ENCODE measurements at places on chromosomes 3 and 15. TPM values are rescaled to one million over a fixed set of nuclear protein-coding genes. Genes with fewer than 3 reads are reported as not detected.

DNA sequence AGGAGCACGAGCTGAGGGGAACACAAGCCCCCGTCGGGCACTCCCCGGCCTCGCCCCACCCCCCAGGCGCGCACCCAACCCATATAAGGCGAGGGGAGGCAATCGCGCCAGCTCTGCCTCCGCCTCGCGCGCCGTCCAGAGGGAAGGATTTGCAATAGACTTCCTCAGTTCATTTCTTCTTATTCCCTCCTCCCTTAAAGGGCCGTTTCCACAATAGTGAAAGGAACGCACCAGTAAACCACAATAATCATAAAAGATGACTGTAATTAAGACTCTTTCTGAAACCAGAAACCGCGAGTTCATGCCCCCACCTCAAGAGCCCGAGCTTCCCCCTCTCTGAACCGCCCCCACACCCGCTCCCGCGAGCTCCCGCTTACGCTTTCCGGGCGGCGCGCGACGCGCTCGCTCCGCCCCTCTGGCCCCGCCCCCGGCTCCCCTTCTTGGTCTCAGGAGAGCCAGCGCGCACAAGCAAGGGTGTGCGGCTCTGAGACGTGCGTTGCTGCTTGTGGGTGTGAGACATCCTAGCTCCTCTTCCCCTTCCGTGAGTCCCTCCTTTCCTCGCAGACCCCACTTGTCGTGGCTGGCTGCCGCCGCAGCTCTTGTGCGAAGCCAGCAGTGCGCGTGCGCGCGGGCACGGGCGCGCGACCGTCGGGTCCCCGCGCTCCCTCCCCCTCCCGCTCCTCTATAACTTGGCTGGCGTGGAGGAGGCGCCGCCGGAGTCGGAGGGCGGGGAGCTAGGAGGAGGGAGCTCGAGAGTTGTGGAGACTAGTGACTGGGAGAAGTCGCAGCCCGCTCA is at the start of gene DIPK2A:
TSS of gene DIPK2A (plus strand) at position 465 of the 796 bp plus-strand sequence. CDS start 510 bp downstream, outside the sequence.
- peak; percentile 97 for DNase-seq

- DNase-seq, result no peak
Measured at GRCh38 chr3:139530717-139531116, 8.8 kb downstream of the RBP1 start.

GRCh38 chr3:159994182-159994581 is 5.5 kb downstream of the IL12A start:
- DNase-seq, result no peak

DNA sequence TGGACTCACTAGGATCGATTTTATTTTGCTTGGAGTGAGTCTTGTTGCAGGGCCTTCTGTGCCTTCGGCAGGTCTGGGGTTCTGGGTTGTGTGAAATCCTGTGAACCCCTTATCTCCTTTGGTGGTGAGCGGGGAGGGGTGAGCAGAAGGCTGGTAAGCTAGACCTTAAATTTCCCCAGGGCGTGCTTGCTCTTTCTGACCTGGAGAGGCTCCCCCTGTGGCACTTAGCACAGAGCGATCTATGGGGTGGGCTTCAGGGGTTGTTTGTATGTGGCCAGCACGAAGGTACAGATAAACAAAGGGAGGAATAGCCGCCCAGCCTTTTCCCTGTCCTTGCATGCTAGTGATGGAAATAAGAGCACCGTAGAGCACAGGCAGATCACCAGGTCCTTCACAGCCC is 11.8 kb downstream of the CACNA2D3 start:
- no peak for DNase-seq

C3orf20 gene
- not detected for total RNA-seq

DNA sequence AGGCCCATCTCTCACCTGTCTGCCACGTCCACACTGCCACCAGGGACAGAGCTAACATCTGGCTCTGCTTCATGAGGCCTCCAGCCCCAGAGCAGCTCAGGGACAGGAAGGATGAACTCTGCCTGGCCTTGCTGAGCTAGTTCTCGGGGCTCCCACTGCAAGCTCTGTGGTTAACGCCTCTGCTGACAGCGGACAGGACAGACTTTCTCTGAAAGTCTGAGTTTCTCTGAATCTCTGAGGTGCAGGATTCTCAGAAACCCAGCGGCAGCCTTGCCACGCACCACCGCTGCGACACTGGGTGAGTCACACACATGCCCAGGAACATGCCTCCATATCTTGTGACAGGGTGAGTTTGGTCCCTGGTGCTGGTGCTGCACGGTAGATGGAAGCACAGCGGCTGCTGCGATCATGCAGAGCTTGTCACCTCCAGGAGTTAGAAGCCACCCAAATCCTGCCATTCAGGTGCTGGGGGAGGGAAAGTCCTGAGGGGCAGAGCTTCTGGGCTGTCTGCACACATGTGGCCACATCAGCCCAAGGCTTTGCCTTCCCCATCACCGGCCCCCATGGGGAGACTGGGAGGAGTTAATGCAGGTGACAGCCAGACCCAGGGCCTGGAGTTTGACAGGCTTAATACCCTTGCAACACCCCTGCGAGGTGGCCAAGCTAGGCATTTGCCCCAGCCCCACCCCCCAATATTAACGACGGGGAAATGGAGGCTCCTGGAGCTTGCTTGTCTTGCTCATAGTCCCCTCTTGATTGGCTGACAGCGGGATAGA is 267.0 kb downstream of the PLCL2 start:
- peak; percentile 81 for DNase-seq

LIPC gene
- 1.0 TPM for total RNA-seq

TMIE gene
- not detected for total RNA-seq

DNA sequence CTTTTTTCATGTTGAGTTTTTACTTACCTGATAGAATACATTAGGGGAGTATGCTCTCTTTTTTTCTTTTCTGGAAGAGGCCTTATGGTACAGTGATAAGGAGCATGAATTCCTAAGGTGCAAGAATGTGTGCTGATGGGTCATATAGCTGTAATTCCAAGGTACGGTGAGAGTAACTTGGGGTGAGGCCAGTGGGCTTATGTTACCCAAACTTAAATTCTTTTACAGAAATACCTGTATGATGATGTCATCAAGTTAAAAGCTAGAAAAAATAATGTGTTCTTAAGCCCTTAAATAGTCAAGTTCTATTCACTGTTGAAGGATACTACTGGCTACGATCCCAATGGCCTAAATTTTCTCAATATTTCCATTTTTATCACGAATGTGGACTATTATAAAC is 111.2 kb downstream of the GMPS start:
- no peak for DNase-seq

DNA sequence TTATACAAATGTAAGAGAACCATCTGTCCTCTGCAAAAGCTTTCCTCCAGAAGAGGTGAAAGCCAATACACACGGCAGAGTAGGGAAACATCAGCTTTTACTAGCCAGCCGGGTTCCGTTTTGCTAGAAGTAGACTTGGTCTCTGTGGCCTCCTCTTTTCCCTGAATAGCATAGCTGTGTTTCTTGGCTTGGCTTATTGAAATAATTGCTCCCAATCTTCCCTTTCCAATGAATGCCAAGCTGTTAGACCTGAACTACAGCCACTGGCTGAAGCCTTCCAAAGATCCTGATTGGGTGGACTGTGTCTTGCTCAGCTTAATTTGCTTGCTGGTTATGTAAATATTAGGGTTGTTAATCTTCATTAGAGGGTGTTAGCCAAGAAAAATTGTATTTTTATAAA is 157.8 kb upstream of the ROPN1 start:
- DNase-seq, result no peak

SUCLG2 gene
- total RNA-seq, result 99.0 TPM

- DNase-seq, result no peak
Measured at GRCh38 chr15:47932261-47932660, 188.5 kb upstream of the SLC24A5 start.

- DNase-seq, result no peak
Measured at GRCh38 chr3:126907557-126907956, 75.4 kb upstream of the PLXNA1 start.

Data from Peyer's patch (tissue), 4 donors.